HFFc6 (cell line): ENCODE measurements at places on chromosomes 7 and 10. TPM values are rescaled to one million over a fixed set of nuclear protein-coding genes. Genes with fewer than 3 reads are reported as not detected.

Gene SCART1
- total RNA-seq = 0.72 to 1.0 TPM (median 0.81 TPM) in 3 replicates

Gene ARHGAP22
- total RNA-seq = 75.4 to 122 TPM (median 96.4 TPM) in 3 replicates

Gene BHLHA15
- not detected in 3 replicates for total RNA-seq

Gene BICC1
- 56.8 to 66.4 TPM (median 60.5 TPM) in 3 replicates for total RNA-seq

Gene HOXA5
- 2.2 to 3.8 TPM (median 3.2 TPM) in 3 replicates for total RNA-seq

Gene CPA4
- total RNA-seq = 6.7 to 22.4 TPM (median 17.7 TPM) in 3 replicates
